Stimulated activated CD4-positive, alpha-beta T cell treated with anti-CD3 and anti-CD28 coated beads, TNF-alpha, amount 100 ng/mL, for 24 hours (primary cell): ENCODE measurements at places on chromosomes 5 and 9.

- no peak for DNase-seq
Observed at GRCh38 chr9:135335691-135336181, 143.8 kb upstream of the PPP1R26 start.

DNA sequence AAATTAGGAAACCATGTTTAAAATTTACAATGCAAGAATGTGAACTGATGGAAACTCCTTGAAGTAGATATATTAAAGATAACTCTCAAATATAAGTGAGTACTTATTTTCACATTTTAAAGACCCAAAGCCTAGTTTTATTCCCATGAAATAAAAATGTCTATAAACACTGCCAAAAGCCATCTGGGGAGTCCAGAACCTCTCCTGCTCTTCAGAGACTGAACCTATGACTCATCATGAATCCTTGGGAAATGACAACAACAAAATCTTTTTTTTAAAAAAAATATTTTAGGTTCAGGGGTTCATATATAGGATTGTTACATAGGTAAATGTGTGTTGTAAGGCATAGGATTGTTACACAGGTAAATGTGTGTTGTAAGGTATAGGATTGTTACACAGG, 33.8 kb upstream of the FYB1 start:
- DNase-seq = no peak

GRCh38 chr5:96868603-96869371, 7.5 kb upstream of the ERAP2 start:
- no peak for DNase-seq

GRCh38 chr9:132406554-132407122, at the start of gene TTF1:
Gene TTF1 (minus strand): TSS chr9:132406840. CDS start chr9:132402821, 4,019 bp downstream.
- DNase-seq = peak; percentile 91
